Dermis blood vessel endothelial cell (primary cell): ENCODE measurements at places on chromosomes 7 and 10. TPM values are rescaled to one million over a fixed set of nuclear protein-coding genes. Genes with fewer than 3 reads are reported as not detected.

GRCh38 chr7:64787295-64787694 is 6.9 kb upstream of the ZNF138 start:
- DNase-seq = no peak

- peak; percentile 68 for DNase-seq
Measured at GRCh38 chr10:21100871-21101514, 203.9 kb upstream of the NEBL start.

- DNase-seq = no peak
Measured at GRCh38 chr10:131649617-131650016, 251.2 kb upstream of the PPP2R2D start.

DNA sequence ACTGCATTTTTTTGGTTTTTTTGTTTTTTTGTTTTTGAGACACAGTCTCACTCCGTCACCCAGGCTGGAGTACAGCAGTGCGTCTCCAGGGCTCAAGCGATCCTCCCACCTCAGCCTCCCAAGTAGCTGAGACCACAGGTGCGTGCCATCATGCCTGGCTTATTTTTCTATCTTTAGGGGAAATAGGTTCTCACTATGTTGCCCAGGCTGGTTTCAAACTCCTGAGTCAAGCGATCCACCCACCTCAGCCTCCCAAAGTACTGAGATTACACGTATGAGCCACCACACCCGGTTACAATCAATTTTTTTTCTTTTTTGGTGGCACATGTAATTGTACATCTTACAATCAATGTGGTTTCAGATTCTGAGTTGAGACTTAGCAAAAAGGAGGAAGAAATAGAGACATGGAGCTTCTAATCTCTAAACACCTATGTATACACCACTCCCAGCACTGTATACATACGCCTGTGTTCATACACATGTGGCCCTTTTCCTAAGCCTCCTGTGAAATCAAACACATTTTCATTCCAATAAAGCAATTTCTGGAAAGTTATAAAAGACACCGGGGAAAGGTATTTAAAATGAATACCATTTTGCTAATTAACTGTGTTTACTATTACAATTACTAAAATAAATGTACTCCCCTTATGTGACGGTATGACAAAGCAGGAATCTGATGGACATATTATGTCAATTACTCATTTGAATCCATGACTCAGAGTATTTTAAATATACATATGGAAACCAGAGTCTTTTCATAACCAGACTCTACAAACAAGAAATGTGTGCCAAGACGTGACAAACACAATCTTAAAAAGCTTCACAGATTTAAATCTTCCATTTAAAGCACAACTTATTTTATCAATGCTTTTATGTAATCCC is 40.9 kb downstream of the SMURF1 start:
- peak; percentile 48 for DNase-seq

GRCh38 chr7:81627536-81628287 is 142.1 kb downstream of the HGF start:
- DNase-seq = peak; percentile 82

- no peak for DNase-seq
Measured at GRCh38 chr7:101553771-101554445, 75.2 kb downstream of the MYL10 start.

DNA sequence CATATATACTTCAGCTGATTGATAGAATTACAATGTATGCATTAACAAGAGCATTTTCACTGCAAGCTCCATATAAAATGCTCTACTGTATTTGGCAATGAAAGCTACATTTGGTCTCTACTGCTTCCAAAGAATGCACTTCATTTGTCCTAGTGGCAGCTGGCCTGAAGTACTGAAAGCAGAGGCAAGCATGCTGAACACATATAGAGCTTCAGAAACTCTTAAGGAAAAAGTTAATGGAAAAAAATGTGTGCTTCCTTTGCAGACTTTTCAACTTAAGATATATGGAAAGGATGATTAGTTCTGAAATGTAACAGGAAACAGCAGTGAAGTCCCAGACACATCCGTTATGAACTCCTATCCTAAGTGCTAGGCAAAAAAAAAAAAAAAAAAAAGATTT is 537.1 kb upstream of the POM121L12 start:
- no peak for DNase-seq

DNA sequence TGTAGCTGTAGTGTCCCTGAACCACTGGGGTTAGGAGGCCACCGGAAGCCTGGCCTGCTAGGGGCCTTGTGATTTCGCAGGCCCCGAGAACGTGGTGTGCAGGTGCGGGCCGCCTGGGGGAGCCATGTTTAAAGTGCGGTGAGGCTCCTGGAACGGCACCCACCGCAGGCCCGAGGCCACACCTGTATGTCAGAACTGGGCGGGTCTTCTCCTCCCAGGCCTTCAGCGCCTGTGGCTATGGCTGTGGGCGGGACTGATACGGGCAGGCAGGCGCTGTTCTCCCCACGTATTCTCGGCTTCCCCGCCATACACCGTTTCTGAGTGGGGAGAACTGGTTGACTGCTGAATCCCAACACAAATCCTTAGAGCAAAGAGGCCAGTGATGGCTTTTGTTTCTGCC is 74.8 kb downstream of the DNAJB6 start:
- DNase-seq = no peak

GRCh38 chr7:28296571-28297483 is 115.5 kb upstream of the CREB5 start:
- DNase-seq = peak; percentile 48

DNA sequence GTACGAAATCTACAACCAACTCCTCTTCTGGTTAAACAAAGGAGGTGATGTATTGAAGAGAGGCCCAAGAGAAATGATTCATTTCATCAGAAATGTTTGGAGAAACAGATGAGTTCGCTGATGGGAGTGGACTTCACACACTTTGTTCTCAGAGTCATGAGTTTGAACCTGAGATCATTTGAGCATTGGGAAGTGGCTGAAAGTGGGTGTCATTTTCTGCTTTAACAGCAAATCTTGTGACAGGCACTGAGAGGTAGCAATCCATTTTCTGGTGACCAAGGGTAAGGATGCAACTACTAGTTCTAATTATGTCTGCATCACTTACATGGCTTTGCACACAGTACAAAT is 51.4 kb downstream of the RBM20 start:
- no peak for DNase-seq

DNA sequence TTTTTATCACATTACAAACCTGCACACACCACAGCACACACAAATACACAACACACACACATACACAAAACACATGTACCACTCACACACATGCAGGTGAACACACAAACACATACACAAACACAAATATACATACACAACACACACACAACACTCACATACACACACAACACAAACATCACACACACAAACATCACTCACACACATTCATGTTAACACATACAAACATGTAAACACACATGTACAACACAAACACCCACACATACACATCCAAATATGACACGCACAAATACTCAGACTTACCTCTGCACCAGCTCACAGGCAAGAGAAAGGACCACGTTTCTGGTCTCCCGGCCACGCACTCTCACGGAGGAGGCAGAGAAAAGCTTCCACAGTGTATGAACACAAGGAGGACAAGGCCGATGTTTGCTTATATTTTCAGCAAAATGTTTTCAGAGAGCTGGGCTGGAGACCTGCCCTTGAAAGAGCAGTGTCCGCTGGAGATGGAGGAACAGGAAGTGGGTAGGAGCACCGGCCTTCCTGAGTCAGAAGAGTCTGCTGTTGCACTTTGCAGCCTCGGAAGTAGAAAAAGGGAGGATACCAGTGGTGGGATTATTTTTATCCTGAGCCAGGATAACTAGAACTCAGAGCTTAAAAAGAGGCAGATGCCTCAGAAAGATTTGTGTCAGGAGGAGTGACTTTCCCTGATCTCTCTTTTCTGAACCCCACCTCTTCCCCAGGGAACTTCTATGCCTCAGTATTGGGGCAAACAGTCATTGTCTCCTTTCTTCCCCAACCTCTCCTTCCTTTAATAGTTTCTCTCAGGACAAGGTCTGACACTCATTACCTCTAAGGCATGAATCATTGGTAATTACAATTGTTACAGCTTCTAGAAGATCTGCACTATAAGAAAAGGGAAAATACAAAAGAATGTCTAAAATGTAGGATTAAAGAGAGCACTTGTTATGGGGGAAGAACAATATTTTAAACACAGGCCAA is at the start of gene GIMAP6:
TSS of gene GIMAP6 (minus strand) at position 520 of the 999 bp plus-strand sequence. CDS start 2,243 bp downstream, outside the sequence.
- peak; percentile 69 for DNase-seq

GRCh38 chr7:92421676-92422435 is 25.4 kb upstream of the GATAD1 start:
- DNase-seq = peak; percentile 13

DNA sequence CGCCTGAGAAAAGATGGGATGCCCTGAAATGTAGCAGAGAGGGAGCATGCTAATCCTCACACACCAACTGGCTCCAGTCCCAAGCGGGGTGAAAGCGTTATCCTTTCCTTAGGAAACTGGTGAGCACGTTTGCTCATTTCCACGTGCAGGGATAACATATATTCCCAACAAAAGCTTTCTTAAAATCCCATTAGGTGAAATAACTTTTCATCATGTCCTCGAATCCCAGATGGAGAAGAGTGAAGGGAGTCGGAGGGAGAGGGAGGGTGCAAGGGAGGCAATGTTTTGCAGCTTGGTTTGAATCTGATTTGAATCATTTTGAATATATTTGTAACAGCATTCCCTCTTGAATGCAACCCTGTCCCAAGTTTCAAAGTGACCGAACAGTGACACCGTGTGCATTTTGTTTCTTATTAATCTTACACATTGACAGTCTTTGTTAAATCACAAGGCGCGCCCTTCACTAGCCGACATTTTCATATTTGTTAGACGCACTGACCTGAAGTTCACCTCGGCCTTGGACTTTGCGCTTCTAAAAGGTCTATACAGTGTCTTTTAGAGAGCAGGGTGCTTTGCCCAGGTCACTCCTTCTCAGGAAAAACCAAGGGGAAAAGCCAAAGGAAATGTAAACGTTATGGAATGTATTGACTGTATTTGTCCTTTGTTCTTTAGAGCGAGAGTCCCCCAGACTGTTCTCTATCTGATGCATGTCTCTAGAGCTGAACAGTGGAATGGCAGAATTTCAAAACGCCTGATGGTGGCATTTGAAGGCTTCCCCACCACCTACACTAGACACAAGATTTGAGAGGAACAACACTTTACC is 3.1 kb upstream of the HOXA4 start:
- DNase-seq = peak; percentile 37

DNA sequence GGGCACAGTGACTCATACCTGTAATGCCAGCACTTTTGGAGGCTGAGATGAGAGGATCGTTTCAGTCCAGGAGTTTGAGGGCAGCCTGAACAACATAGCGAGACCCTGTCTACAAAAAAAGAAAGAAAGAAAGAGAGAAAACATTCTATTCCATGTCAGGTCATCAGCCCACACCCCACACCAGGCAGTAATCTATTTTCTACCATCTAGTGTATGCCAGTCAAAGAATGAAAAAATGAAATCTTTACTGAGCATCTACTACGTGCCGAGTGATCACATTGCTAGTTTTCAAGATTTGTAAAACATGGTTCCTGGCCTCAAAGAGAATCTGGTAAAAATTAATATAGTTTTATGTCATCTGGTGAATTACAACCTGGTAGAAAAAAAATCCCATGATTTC is 3.1 kb upstream of the EPHB4 start:
- DNase-seq = peak; percentile 28

DNA sequence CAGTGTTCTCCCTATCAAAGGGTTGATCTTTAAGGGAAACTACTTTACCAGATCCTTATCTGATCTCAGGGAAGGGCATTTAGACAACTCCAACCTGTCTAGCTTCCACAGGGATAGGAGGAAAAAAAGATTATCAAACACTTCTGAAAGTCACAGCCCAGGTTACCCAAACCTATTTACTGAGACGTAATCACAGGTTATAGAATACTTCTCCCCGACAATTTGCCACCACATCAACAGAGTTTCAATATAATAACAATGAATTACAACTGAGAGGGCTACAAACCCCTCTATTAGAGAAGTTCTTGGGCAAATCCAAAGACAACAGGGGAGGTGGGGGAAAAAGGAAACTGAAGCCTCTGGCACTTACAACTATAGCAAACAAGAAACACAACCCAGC is 26.3 kb downstream of the CFAP70 start:
- no peak for DNase-seq

DNA sequence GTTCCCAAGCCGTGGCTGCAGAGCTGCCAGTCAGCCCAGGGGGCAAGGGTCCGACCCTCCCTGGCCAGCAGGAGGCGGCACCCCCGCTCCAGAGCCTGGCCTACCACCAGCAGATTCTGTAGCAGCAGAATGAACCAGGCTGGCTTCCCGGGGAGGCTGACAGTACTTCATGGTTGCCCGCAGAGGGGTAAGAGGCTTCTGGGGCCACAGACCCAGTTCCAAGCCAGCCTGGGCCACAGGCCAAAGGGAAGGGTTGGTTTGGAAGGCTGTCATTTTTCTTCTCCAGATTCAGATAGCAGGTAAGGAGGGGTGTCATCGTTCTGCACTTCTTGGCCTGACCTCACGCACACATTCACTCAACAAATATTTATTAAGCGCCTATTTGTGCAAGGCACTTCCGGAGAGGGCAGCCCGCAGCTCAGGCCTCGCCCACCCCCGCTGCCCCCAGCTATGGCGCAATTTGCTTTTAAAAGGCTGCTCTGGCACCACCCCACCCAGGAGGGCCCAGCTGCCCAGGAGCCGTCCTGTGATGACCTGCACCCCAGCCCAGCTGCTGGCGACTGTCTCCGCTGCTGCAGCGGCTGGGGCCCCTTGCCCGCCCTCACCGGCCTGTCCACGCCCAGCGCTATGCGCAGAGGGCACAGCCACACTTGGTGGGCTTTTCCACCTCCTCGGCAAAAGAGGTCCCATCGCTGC is 168.5 kb downstream of the LCOR start:
- no peak for DNase-seq

DNA sequence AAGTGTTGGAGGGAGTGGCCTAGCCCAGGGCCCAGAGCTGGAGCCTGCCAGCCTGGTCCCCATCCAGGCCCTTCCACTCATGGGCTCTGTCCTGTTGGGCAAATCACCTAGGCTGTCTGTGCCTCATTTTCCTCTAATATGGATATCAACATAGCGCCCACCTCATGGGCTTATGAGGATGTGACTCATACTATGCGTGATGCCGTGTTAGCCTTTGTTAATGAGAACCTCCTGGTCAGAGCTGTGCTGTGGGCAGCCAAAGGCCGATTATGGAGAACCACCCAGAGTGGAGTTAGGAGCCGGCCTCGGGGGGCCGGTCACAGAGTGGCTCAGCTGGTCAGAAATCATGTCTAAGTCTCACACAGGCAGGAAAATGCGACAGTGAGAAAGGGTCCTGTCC is 306.4 kb downstream of the PAXIP1 start:
- no peak for DNase-seq

- DNase-seq = no peak
Measured at GRCh38 chr10:32232378-32232777, 114.6 kb downstream of the EPC1 start.

DNA sequence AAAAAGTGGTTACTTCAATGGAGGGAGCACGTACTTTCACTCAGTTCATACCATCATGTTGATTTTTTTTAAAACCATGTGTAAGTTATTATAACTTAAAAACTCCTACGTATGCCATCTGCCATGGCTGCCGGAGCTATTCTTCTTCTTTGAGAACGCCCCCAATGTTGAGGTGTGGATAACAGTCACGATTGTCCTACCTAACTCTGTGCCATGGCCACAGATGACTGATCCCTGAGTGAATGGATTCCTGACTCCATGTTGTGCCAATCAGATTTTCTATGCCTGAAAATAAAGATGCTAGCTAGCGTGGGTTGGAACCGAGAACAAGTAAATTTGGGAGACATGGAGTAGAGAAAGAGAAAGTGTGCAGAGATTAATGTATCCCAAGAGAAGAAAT is 5.3 kb downstream of the MCMBP start:
- no peak for DNase-seq

- DNase-seq = no peak
Measured at GRCh38 chr10:70694418-70695141, 22.3 kb downstream of the ADAMTS14 start.

- DNase-seq = no peak
Measured at GRCh38 chr10:78894841-78895195, 173.9 kb upstream of the ZMIZ1 start.

- DNase-seq = no peak
Measured at GRCh38 chr7:4690953-4691856, 9.1 kb downstream of the FOXK1 start.

FGFR2 gene
- 0.42 and 1.7 TPM in 2 replicates for total RNA-seq
